ENCODE measurements at places on chromosomes 6 and 20.

DNA sequence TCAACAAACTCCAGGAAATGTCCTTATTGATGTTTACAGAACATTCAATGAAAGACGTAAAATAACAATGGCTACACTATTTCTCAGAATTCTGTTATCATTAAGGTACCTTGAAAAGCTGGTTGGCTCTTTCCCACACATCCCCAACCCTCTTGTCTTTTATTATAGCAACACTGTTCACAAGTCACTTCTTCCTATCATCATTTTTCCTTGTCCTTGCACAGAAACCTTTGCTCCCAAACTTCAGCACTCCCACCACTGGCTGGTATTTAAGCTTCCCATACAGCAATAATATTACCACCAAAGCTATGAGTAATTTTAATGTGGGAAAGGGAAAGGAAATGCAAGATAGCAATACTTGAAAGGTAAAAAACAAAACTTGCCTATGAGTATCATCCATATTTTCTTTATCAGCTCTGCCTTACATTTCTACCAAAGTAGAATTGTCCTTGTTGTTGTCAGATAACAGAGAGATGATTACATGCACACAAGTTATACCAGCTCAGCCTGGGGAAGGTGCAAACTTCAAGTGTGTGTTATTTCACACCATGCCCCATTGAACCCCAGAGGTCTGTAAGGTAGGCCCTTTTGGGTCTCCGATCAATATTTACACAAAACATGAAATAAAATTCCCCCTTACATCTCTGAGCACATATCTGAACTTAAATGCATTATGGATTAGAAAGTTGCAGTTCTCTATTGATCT is 32.2 kb downstream of the ARHGAP18 start:
- no peak for DNase-seq

DNA sequence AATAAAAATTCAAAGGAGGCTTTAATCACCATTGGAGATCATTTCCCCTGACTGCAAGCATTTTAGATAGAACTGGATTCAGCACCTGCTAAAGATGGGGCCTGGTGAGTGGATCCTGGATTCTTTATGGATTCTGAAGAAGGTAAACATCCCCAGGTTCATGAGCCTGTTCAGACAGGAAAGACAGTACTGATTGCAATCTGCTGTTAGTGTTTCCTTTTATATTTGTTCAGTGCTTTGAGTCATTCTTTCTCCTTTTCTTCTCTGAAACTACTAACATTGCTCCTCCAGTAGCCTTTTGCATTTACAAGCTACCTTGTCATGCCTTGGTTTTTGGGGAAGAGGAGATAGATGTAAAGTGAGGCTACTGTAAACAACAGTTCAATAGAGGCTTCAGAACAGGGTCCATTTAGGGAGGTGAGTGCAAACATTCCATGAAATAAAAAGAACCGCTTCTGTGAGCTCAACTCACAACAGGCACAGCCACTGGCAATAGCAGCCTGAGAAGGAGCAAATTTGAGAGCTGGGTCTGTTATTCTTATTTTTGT is 66.4 kb upstream of the PRL start:
- no peak for DNase-seq

DNA sequence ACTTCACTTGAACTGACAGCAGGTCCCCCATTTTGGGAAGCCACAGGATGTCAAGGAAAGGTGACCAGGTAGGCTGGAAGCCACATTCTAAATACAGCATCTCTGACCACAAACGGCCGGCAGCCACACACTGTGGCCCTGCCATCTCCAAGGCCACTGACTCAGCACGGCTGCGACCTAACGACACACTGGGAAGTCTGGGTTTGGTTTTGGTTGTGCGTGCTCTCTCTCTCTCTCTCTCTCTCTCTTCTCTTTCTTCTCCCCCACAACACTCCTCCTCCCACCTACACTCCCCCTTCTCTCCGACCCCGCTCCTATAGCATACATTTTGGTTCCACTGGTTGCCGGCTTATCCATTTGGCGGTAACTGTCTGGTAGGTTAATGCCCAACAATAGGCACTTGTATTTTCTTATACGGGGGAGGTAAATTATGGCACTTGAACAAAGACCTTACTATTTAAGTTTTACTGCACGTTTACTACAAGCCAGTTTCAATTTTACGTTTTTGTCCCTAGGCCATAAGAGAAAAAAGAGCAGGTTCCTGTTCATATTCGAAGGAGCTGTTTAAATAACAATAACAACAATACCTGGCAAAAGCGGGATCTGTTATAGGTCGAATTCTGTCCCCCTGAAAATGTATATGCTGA is 103.6 kb downstream of the GMDS start:
- DNase-seq = no peak

GRCh38 chr6:75430631-75431325 is 62.8 kb downstream of the FILIP1 start:
- DNase-seq = no peak

- DNase-seq = no peak
Measured at GRCh38 chr6:4853782-4854511, 77.7 kb downstream of the CDYL start.

DNA sequence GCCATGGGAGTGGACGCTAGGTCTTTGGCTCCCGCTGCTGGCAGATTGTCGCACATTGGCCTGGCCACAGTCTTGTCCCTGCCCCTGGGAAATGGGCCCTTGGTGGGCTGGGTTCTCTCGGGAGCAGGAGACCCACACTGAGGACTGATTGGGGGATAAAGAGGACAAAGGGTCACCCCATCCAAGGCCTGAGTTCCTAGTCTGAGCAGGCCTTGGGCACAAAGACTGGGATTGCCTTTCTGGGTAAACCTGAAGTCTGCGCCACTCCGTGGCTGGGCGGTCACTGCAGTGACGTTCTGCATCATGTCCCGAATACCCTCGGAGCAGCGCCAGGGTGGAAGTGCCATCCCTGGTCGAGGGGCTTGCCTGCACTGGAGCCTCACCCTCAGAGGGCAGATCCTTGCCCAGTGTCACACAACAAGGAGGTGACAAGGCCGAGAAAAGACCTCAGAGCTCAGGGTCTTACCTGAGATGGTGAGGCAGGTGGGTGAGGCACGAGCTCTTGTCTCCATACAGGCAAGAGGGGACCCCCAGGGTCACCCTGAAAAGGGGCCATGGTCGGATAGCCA is 36.1 kb upstream of the ZBP1 start:
- no peak for DNase-seq

DNA sequence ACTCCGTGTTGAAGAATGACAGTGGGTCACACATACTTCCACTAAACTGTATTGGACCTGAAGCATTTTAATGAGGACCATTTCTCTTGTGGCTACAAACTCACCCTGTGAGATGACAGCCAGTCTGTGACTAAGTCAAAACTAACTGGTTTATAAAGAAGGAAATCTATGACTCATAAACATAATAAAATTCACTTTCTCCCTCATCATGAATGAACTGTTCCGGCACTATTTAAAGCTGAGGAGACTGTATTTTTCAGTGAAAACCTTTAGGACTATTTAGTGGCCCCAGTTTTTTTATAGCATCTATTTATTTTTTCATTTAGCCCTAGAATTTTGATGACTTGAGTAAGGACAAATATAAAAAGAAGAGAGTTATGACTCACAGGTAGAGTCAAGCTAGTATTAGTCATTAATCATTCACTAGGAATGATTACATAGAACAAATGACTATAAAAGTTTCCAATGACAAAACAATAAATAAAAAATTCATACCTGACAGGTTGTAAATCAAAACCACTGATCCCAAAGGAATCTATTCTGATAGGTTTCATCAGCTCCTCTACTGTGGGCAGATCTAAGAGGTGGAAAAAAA is 34.2 kb downstream of the CEP162 start:
- DNase-seq = no peak

- no peak for DNase-seq
Measured at GRCh38 chr20:41204304-41205265, 67.2 kb downstream of the PLCG1 start.

GRCh38 chr6:43376551-43376981 is 7.1 kb upstream of the ZNF318 start:
- DNase-seq = no peak

GRCh38 chr6:153340568-153340967 is 209.5 kb upstream of the RGS17 start:
- no peak for DNase-seq
